ENCODE measurements at places on chromosomes 5 and 9.

DNA sequence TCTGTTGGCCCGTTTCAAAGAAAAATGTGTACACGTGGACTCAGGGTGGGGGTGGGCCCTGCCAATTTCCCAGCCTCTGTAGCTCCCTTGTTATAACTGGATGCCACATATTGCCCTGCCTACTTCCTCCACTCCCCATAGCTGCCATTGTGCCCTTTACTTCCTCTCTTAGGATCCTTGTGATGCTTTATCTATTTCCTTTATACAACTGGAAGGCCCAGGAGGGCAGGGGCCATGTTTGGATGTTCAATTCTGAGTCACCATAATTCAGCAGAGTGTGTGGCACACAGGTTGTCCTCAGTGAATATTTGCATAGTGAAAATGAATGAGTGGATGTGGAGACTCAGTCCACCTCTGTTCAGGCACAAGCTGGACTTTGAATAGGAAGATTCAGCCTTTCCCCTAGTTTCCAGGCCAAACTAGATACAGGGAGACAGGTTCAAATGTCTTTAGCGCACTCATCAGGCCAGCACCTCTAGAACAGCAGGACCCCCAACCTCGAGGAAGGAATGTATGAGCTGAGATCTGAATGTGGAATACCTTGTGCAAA, 10.6 kb upstream of the FEM1C start:
- DNase-seq = no peak

GRCh38 chr9:134670042-134670525, 28.5 kb downstream of the COL5A1 start:
- DNase-seq = no peak

DNA sequence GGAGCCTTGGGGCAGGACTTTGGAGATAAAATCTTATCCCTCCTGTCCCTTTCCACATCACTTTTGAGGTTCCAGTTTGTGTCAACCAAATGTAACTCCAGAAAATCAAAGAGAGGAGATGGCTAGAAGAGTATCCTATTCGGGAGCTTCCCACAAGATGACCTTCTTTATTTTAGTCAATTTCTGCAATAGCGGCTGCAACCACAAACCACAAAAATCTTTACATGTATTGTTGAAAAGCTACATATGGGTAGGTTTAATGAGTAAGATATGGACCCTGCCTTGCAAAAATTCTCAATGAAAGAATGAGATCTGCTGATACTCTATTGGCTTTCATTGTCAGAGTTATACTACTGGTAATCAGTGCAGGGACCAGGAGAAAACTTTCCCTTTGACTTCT, 92.2 kb upstream of the MAMDC2 start:
- no peak for DNase-seq

DNA sequence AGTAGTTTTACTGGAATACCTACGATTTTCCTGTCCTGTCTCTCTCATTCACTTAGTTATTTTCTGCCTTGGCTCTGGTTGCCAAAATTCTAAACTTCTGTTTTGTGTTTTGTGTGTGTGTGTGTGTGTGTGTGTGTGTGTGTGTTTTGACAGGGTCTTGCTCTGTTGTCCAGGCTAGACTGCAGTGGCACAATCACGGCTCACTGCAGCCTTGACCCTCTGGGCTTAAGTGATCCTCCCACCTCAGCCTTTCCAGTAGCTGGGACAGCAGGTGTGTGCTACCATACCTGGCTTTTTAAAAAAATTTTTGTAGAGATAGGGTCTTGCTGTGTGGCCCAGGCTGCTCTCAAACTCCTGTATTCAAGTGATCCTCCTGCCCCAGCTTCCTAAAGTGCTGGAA, 17.2 kb downstream of the UBE2D2 start:
- DNase-seq = no peak

DNA sequence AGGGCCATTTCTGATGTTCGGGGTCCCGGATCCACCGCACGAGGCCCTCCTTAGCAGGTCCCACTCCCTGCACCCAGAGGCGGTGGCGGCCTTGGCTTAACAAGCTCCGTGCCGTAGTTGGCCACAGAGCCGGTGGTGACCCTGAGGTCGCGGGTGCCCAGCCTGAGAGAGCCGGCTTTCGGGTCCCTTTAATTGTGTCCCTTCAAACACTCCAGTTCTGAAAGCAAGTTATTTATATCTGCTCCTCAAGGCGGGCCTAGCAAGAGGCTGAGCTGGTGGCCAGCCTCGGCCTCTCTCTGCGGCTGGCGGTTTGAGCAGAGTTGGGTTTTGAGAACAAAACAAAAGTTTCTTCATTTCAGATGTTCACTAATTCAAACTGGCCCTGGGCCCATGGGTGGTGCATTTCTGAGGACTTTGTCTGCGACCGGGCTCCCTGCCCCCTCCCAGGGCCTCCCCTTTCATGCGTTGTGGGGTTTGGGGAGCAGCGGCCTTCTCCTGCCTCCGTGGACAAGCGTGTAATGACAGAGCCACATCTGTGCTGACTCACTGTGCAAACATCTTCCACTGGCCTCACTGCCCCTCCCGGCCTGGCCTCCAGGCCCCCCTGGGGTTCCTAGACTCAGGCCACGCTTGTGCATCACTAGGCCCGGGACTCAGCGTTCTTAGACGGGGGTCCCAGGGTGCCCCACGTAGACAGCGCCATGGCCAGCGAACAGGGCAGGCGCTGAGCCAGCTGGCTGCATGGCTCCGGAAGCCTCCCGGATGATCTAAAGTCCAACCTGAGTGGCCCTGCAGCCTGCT, 49.4 kb upstream of the COL5A1 start:
- no peak for DNase-seq

GRCh38 chr5:76548525-76549229, 74.5 kb downstream of the F2RL2 start:
- no peak for DNase-seq

Measured in CD4-positive, alpha-beta T cell treated with Interleukin-15 for 4 hours (primary cell).